ENCODE measurements at places on chromosomes 3 and 15. TPM values are rescaled to one million over a fixed set of nuclear protein-coding genes. Genes with fewer than 3 reads are reported as not detected.

GRCh38 chr15:39828374-39828931 is 45.8 kb upstream of the FSIP1 start:
- peak; percentile 76 for DNase-seq

GRCh38 chr3:94136133-94136532 is 73.3 kb downstream of the NSUN3 start:
- no peak for DNase-seq

GRCh38 chr15:62071711-62072308 is 5.0 kb downstream of the C2CD4A start:
- no peak for DNase-seq

- DNase-seq: no peak
Measured at GRCh38 chr3:72692990-72693389, 155.3 kb downstream of the SHQ1 start.

GRCh38 chr15:78841891-78842290 is 30.6 kb upstream of the ADAMTS7 start:
- no peak for DNase-seq

DNA sequence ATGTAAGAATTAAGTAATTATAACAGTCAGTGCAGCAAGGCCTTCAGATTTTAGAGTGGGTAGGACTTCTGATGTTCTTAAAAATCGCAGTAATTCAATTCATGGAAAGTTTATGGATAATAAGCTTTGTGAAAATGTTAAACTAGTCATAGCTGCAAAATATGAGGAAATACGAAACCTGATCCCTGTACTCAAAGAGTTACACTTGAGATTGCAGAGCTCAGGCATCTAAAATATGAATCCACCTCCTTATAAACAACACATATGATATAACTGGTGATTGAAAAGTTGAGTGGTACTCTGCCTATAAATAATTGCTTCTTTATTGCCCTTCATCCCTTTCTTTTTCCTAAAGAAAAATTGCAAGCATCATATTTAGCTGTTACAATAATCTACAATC is 473.3 kb downstream of the OTOL1 start:
- no peak for DNase-seq

GRCh38 chr15:79381593-79381992 is 50.5 kb upstream of the MINAR1 start:
- no peak for DNase-seq

GRCh38 chr3:23519314-23520208 is 286.2 kb upstream of the UBE2E1 start:
- DNase-seq: no peak

GRCh38 chr3:64417816-64418215 is 192.6 kb upstream of the PRICKLE2 start:
- DNase-seq: no peak

DNA sequence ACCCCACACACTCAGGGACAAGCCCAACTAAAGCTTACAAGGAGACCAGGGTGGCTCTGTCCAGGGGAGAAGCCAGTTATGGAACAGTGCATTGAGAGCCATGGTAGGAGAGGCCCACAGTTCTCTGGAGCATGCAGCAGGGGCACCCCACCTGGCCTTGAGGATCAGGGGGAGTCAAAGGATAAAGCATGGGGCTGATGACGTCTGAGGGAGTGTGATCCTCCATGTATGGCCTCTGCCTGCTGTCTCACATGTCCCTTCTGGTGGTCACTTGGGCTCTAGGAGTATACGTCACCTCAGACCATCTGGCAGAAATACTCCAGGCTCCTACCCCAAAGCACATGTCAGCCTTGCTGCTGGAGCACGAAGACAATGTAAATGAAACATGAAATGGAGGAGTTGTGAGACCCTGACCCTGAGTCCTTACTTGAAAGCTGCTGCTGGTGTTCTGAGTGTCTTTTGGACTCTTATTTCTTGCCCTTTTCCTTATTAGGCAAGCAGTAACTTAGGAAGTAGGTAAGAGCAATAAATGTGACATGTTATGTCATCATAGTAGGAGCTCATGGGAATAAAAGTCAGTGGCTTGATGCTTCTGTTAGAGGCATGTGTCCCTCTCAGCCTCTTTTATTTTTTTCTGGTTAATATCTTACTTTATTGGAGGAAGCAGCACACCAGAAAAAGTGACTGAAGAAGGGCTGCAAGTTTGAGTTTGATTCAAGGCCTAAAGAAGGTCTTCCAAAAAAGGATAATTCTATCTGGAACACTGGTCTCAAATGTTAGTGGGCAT is 15.5 kb downstream of the SRPRB start:
- no peak for DNase-seq

GRCh38 chr15:70025413-70026296 is 72.1 kb downstream of the TLE3 start:
- no peak for DNase-seq

GRCh38 chr15:91209726-91210125 is 109.7 kb downstream of the SV2B start:
- no peak for DNase-seq

DNA sequence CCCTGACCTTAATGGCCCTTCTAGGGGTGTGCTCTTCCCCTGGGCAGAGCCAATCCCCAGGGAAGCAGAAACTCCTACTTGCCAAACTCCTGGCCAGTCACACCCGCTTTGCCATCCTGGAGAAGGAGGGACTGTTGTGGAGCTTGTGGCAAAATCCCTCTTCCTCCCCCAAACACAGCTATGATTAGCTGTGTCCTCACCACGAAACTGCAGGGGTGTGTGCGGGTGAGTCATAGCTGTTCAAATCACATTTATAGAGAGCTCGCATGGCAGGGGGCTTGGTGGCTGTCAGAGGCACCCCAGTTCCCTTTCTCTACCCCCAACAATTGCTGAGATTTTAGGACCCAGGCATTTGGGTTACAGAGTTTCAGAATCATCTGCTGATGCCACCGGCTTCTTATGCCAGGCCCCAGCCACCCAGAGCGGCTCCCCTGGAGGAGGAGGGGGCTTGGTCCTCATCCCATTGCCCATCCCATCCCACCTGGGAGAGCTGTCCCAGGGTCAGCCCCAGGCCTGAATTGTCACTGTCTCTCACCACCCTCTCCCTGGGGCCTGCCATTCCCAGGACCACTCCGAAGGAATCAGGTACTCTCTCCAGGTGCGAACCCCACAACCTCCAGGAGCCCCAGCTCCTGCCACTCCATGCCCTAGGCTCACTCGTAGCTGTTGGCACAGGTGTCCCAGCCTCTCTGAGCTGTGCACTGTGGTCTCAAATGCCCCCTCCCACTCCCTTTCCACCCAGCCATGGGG is 28.8 kb upstream of the MAGEF1 start:
- DNase-seq: no peak

DNA sequence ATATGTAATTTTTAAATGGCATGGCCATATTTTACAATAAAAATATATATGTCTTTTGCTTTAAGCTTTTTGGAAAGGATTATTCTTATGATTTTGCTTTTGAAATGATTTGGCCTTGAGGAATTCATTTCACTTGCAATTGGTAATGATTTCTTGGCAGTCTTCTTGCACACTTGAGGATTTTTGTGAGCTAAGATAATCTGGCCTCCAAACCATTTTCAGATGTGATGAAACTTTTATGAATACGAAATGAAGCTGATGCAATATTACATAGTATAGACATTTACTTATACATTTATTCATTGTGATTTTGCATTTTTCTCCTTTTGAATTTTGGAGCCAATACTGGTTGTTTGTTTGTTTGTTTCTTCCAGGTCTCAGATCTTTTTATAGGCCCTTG is 6.4 kb upstream of the SH2D7 start:
- DNase-seq: no peak

GRCh38 chr3:9769426-9770275 is at the start of gene CAMK1:
Gene CAMK1, minus strand, starts transcription at chr3:9769947. Its CDS starts 2,198 bp downstream, at chr3:9767749.
- peak; percentile 91 for DNase-seq

The OXTR gene
- polyA plus RNA-seq: 0.72 TPM

The DNAH1 gene
- 0.88 TPM for polyA plus RNA-seq

The CPN2 gene
- not detected for polyA plus RNA-seq

The THSD4 gene
- 6.9 TPM for polyA plus RNA-seq

The GCNT3 gene
- 10.5 TPM for polyA plus RNA-seq

The GTF2E1 gene
- 4.8 TPM for polyA plus RNA-seq

The SPATA16 gene
- not detected for polyA plus RNA-seq

The GOLGA8R gene
- polyA plus RNA-seq: 2.1 TPM

The KCNMB3 gene
- 4.4 TPM for polyA plus RNA-seq

The IMPG2 gene
- not detected for polyA plus RNA-seq

The RAB7A gene
- polyA plus RNA-seq: 125 TPM

The HDC gene
- not detected for polyA plus RNA-seq

All from aorta (tissue), 5 donors.